ENCODE measurements at places on chromosomes 11 and 22.
A peak's percentile ranks its signal among the peaks of the same experiment; 100 is the strongest.

- DNase-seq, result no peak
Observed at GRCh38 chr11:115134926-115135325, 369.3 kb downstream of the CADM1 start.

GRCh38 chr11:76747153-76747914 lies 35.8 kb upstream of the TSKU start:
- no peak for DNase-seq

DNA sequence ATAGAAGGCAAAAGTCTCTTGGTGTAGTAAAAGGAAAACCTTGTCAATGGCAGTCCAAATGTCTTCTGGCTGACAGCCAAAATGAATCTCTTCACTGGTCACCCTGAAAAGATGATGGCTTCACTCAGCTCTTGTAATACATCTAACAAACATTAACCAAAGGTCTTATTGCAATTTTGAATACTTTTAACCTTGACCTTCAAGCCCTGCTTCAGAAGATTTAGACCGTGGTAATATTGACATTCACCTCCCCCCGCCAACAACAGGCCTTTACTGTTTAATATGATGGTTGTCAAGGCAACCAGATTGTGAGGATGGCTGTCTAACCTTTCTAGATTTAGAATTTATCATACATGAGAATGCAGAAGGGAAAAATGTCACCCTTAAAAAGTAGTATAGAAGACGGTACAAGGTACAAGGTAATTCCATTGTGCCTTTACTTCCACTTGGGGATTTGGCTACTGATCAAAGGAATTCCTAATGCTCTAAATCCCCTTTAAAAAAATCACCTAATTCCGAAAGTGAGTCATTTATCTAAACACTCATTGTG lies 342.3 kb downstream of the LARGE1 start:
- DNase-seq, result no peak

GRCh38 chr22:46195487-46196165 lies 45.3 kb downstream of the PPARA start:
- DNase-seq, result no peak

DNA sequence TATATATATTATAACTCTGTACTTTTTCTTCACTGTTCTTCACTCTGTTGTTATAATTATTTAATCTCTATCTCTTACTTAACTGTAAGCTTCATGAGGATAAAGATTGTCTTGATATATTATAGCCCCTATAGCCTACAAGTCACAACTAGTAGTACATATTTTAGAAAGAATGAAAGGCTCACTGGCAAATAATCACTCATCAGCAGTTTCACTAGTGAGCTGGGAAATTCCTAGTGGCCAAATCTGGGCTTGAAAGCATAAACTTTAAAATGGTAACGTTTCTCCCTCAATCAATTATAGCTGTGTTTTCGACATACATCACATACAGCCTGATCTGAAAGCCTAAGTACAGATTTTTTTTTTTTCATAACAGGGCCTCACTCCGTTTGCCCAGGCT lies 42.5 kb downstream of the CTSC start:
- DNase-seq, result no peak

DNA sequence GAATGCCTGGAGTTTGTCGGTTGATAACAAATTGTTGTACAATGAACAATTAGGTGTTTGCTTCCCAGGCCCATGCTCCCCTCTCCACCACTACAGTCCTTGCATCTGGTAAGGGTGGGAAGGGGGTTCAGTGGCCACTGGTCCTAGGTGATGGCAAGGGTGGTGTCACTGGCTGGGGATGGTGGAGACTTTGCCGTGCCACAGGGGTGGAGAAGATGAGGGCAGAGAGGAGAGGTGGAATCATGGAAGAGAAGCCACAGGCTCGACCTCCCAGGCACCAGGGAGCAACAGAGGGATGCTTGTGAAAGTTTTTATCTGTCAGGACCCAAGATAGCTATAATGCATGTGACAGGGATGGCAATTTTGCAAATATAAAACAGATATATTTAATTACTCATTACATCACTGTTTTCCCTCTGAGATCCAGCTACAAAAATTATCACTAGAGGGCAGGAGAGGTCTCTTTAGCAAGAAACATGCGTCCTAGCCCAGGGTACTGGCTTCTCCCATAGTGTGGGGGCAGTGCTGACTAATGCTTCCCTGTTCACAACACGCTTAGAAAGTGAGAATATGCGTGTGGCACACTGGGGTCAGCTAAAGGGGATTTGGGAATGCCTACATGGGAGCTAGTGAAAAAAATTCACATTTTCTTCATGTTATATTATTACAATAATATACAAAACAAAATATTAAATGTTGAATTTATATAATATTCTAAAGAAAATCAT lies 49.0 kb upstream of the AMPD3 start:
- DNase-seq, result peak; percentile 80

GRCh38 chr11:47980907-47981621 lies 705 bp downstream of the PTPRJ start:
- DNase-seq, result no peak

Measured in CD4-positive, alpha-beta T cell (primary cell).